ENCODE measurements at places on chromosomes 5 and 9.

DNA sequence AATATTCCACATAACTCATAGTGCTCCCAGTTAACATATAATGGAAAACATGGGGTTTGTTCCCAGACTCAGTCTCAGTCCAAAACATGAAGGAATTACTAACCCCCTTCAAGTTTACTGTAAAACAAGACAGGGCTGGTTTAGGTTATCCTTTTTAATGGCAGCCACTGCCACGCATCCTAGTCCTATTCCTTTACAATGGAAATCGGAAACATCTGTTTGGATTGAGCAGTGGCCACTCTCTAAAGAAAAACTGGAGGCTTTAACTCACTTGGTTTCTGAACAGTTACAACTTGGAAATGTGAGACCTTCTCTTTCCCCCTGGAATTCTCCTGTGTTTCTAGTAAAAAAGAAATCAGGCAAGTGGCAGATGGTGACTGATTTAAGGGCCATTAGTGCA, 609.9 kb upstream of the ACO1 start:
- no peak for DNase-seq

GRCh38 chr9:13266167-13266566, 13.3 kb downstream of the MPDZ start:
- DNase-seq, result no peak

- DNase-seq, result peak; percentile 42
These were observed 84.5 kb downstream of the RFX3 start for GRCh38 chr9:3441197-3441816.

- no peak for DNase-seq
These were observed 17.4 kb downstream of the FAM78A start for GRCh38 chr9:131258698-131259431.

DNA sequence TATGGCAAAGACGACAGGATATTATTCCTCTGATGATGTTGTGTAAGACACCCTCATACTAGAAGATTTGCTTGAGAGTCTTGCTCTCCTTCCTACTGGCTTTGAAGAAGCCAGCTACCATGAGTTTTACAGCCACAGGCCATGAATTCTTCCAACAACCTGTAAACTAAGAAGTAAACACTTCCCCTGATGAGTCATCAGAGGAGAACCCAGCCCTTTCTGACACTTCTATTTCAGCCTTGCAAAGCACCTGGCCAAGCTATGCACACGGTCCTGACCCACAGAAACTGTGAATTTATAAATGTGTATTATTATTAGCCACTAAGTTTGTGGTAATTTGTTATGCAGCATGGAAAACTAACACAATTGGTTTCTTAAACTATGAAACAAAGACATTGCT, 288.8 kb upstream of the ADAMTSL1 start:
- no peak for DNase-seq

DNA sequence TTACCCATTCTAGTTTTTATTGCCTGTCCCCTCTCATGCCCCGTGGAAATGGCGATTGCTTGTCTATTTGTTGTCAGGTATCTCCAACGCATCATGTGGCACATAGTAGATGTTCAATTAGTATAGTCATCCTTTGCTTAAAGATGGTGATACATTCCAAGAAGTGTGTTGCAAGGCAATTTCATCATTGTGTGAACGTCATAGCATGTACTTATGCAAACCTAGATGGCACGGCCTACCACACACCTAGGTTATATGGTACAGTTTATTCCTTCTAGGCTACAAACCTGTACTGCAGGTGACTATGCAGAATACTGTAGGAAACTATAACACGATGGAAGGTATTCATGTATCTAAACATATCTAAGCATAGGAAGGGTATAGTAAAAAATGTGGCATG, 163.9 kb upstream of the DAPK1 start:
- no peak for DNase-seq

DNA sequence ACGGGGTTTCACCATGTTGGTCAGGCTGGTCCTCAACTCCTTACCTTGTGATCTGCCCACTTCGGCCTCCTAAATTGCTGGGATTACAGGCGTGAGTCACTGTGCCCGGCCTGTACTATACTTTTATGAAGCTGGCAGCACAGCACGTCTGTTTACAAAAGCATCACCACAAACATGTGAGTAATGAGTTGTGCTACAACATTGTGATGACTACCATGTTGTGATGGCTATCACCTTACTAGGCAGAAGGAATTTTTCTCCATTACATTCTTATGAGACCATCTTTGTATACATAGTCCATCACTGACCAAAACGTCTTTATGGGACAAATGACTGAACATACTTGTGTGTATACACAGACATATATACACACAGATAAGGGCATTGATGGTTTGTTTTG, 1019.0 kb downstream of the CDH18 start:
- no peak for DNase-seq

GRCh38 chr9:72684615-72685014, 163.2 kb downstream of the TMC1 start:
- DNase-seq, result no peak

GRCh38 chr9:107863396-107863795, 373.8 kb upstream of the KLF4 start:
- DNase-seq, result no peak

- DNase-seq, result no peak
These were observed 700.2 kb upstream of the PTPRD start for GRCh38 chr9:11312966-11313365.

GRCh38 chr5:79401216-79401615, 112.7 kb downstream of the HOMER1 start:
- no peak for DNase-seq

GRCh38 chr5:174527916-174528540, 196.4 kb upstream of the MSX2 start:
- DNase-seq, result no peak

- no peak for DNase-seq
These were observed 70.8 kb upstream of the CDKN2B start for GRCh38 chr9:22079873-22080341.

DNA sequence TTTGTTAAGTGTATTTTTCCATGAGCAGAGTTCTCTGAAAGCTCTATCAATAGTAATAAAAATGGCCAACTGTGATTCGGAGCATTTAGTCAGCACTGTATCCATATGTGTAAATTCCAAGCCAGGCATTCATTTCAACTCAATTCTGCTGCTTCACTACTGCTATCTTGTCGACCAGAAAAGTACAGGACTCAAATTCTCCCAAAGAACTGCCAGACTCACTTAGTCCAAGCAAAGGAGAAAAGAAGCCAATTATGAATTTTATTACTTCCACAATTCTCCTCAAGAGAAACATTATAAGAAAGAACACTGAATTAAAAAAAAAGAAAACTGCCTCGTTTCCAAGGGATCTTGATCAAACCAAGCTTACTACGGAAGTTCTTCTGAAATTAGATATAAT, 906.3 kb upstream of the DMAC1 start:
- DNase-seq, result no peak

GRCh38 chr9:99055384-99055783, 49.5 kb upstream of the TGFBR1 start:
- no peak for DNase-seq

- DNase-seq, result peak; percentile 78
These were observed 4.1 kb downstream of the DNAJB5 start for GRCh38 chr9:34993502-34994259.

GRCh38 chr5:69444127-69444754, 29.3 kb downstream of the MARVELD2 start:
- DNase-seq, result no peak

- no peak for DNase-seq
These were observed 28.7 kb downstream of the CCT5 start for GRCh38 chr5:10278658-10279279.

DNA sequence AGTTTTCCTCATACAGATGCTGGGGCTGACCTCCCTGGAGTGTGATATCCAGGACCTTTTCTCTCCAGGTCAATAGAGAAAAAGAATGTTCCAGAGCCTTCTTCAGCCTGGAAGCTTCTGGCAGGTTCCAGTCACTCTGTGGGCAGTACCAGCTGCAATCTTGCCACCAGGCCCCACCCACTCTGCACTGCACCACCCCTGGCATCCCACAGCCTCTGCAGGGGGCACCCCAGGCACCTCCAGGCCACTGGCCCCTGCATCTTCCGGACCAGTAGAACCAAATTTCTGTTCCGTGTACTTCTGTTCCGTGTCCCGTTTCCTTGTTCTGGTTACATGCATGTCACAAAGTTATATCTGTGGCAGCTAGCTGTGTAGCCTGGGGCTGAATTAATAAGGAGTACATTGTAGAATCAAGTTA, 83.3 kb upstream of the ZBTB43 start:
- DNase-seq, result no peak

DNA sequence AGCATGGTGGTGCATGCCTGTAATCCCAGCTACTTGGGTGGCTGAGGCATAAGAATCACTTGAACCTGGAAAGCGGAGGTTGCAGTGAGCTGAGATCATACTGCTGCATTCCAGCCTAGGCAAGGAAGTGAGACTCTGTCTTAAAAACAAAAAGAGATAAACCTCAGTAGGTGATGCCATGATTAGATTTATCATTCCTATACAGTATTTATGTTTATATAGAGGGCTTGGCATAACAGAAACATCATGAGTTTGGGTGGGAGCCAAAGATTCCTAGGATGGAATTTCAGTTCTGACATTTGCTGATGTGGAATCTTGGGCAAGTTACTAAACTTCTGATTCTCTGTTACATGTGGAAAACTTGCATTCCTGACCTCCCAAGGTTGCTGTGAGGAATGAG, 22.3 kb downstream of the RFK start:
- no peak for DNase-seq

DNA sequence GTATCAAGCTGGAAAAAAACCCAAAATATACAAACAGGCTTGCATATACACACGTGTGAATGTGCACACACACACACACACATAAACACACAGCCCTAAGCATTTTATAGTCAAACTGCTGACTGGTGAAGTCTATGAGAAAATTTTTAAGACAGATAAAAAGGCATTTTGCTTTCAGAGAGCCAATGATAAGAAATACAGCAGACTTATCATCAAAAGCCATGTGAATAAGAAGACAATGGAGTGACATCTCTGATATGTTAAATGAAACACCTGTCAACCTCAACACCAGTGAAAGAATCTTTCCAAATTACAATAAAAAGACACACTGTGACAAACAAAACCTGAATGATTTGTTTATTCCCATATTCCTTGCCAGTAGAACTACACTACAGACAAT, 233.3 kb downstream of the CDH9 start:
- no peak for DNase-seq

DNA sequence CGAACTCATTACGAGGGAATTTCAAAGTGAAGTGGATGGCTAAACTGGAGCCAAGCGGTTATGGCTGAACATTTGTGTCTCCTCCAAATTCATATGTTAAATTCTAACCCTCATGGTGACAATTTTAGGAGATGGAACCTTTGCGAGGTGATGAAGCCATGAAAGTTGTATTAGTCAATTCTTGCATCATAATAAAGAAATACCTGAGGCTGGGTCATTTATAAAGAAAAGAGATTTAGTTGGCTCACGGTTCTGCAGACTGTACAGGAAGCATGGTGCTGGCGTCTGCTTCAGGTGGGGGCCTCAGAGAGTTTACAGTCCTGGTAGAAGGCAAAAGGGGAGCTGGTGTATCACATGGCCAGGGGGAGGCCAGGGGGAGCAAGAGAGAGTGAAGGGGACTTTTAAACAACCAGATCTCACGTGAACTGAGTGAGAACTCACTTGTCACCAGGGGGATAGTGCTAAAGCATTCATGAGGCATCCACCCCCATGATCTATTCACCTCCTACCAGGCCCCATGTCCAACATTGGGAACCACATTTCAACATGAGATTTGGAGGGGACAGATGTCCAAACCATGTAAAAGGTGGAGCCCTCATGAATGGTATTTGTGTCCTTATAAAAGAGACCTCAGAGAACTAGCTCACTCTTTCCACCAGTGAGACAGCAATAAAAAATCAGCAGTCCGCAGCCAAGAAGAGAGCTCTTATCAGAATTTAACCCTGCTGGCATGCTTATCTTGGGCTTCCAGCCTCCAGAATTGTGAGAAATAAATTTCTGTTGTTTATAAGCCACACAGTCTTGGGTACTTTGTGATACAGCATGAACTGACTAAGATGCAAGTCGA, 143.4 kb downstream of the MTRR start:
- DNase-seq, result peak; percentile 40

DNA sequence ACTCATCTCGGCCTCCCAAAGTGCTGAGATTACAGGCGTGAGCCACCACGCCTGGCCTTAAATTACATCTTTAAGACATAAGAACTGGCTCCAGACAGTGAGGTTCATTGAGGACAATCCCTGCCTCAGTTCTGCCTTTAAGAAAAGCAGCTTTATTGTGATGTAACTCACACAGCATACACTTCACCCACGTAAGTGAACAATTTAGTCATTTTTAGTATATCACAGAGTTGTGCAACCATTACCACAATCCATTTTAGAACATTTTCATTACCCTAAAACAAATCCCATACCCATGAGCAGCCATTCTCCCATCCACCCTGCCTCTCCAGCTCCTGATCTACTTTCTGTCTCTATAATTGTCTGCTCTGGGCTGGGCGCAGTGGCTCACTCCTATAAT, 24.0 kb upstream of the LTC4S start:
- DNase-seq, result no peak

- DNase-seq, result no peak
These were observed 255.8 kb upstream of the SLC24A2 start for GRCh38 chr9:20044686-20045085.

DNA sequence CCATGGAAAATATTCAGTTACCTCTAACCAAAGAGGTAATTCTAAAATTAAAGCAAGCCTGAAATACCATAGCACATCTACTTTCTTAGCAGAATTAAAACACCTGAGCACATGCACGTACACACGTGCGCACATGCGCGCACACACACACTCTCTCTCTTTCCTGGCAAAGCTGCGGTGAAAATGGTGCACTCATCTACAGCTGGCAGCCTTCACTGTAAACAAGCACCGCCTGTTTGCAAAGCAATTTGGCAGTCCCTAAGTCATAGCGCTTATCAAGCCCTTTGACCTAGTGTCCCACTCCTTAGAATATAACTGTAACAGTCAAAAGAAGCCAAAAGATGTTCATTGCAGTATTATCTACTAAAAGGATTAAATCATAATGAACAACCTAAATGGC, 278.7 kb downstream of the DENND1A start:
- no peak for DNase-seq

GRCh38 chr5:176178789-176179188, 59.4 kb upstream of the SIMC1 start:
- no peak for DNase-seq
